ENCODE measurements at places on chromosomes 3 and 15.

GRCh38 chr3:133868186-133868585, 27.5 kb downstream of the RAB6B start:
- DNase-seq: no peak

DNA sequence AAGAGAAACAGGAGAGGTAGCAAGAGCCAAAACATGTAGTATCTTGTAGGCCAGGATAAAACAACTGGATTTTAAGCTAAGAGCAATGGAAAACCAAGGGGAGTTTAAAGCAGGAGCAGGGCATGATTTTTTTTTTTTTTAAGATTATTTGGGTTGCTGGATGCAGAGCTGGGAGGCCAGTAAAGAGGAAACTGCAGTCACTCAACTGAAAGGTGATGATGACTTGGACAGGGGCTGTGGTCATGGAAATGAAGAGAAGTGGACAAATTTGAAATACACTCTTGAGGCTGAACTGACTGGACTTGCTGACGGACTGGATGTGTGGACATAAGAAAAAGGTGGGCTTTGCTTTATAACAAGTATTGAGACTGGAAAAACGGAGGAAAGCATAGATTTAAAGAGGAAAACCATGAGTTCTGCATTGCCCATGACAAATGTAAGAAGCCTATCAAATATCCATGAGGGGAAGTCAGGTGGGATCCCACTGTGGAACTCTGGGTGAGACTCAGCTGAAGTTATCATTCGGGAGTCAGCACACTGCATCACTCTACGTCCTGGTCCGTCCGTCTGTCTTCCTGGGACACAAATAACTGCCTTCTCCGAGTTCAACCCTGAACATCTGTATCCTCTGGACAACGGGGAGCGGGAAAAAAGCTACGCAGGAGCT, 688 bp downstream of the XPC start:
- peak; percentile 16 for DNase-seq

- DNase-seq: no peak
Observed at GRCh38 chr3:179464323-179465092, 13.2 kb upstream of the GNB4 start.

DNA sequence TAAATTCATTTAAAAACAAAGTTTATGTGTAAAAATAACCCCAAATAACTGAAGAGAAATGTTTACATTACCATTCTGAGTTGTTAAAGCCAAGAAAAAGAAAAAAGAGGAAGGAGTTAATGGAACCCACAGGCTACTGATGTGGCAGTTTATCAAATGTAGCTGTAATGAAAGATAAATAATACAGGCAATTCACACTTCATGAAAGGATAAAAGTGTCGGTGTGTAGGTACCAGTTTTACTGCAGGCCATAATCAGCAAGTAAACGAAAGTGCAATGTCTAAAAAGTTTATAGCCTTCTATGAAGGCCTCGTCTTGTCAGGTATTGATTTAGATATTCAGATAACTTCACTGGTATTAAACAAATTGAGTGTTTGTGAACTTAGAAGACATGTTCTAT, 164.6 kb downstream of the DPH6 start:
- DNase-seq: no peak

- DNase-seq: no peak
Observed at GRCh38 chr3:99641480-99641879, 3.1 kb downstream of the COL8A1 start.
